ENCODE measurements at places on chromosomes 2 and 18.
A peak's percentile ranks its signal among the peaks of the same experiment; 100 is the strongest.

DNA sequence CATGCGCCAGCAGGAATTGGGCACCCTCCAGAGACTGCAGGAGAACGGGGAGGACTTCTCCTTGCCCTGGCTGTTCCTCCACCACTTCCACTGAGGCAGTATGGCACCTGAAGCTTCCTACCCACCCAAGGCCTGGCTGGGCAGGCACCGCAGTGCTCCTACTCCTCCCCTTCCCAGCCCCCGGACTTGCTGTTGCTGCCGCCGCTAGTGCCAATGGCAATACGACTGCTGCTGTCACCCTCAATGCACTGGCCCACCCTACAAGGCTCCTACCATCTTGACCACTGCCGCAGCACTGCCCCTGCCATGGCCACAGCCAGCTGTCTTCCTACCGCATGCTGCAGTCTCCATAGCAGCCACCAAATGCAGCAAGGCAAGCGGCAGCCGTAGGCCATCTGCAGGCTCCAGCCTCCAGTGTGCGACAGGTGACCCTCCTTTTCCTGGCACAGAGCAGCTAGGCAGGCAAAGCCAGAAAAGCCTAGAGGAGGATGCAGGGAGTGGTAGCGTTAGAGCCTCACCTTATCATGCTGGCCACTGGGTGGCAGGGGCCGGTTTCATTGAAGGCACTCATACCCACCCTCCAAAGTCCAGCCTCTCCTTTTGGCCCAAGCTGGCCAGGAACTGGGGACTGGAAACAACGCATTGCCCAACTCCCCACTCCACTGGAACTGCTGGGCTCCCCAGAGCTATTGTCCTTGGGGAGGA lies 47.4 kb upstream of the ANKRD62 start:
- no peak for DNase-seq

DNA sequence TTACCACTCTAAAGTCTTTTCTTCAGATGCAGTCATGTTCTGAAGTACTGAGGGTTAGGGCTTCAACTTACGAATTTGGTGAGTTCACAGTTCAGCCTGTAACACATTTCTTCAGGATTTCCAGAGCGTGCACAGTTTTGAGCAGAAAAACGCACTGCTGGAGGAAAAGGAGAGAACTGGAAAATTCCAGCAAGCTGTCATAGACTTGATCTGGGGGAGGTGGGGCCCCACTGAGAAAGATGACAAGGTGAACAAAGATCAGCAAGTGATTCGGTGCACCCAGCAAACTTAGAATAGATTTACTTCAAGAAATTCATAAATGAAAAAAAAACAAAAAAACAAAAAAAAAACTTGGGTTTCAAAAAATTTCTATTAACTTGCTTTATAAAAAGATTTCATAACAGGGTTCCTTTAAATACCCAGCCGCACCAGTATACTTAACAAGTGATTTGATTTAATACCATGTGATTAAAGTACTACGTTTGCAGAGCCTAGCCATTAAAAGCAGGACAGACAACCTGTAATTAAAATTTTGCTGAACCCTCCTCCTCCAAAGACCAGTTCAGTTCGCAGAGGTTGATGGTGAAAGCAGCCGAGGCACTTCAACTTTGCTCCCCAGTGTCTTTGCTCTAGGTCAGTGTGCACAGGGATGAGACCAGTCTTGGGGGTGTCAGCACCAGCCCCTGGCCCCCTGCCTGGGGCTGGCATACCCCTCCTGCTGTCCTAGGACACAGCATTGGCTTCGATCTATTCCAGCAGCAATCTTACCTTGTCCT lies 30.5 kb downstream of the CTIF start:
- DNase-seq: no peak

DNA sequence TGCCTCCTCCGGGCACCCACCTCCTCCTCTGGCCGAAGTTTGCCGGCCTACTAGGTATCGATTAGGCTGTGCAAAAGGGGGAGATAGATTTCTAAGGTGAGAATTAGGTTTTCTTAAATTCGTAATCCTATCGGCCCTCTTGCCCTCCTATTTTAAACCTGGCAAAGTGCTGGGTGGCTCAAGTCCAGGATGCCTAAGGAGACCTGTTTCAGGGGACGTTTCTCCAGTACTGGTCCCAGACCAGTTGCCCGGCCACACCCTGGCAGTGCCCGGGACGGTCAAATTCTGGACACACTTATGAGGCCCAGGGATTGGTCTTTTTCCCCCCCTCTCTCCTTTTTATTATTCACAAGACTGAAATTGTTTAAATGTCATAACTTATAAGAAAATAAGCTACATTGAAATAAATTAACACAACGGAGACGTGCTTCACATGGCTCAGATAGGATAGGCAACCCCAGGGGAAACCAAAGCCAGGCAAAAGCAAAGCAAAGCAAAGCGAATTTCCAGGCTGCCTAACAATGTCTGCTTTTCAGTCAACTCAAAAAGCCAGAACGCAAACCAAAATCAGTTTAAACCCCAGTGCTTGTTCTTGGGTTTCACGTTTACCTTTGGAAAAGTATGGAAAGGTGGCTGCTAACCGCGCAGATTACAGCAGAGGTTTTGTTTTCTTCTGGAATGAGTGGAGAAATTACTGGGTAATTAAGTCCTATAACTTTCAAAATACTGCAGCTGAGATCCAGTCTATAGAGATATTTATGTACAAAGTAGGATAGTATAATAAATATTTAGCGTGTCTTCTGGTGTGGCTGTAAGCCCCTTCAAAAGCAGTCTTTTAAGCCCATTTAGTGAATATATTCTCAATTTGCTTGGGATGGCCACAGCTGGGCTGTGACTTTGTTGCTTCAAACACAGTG lies 3.0 kb downstream of the GBX2 start:
- no peak for DNase-seq

GRCh38 chr2:101368376-101368775 lies 18.9 kb downstream of the CREG2 start:
- no peak for DNase-seq

- no peak for DNase-seq
Observed at GRCh38 chr2:166332106-166332505, 43.6 kb downstream of the SCN9A start.

GRCh38 chr2:21270708-21271122 lies 146.9 kb downstream of the TDRD15 start:
- no peak for DNase-seq

- no peak for DNase-seq
Observed at GRCh38 chr2:29295845-29296244, 180.6 kb downstream of the CLIP4 start.

- DNase-seq: no peak
Observed at GRCh38 chr2:74500578-74500946, 1.2 kb upstream of the LBX2 start.

- DNase-seq: no peak
Observed at GRCh38 chr2:160901613-160902012, 258.6 kb upstream of the TANK start.

DNA sequence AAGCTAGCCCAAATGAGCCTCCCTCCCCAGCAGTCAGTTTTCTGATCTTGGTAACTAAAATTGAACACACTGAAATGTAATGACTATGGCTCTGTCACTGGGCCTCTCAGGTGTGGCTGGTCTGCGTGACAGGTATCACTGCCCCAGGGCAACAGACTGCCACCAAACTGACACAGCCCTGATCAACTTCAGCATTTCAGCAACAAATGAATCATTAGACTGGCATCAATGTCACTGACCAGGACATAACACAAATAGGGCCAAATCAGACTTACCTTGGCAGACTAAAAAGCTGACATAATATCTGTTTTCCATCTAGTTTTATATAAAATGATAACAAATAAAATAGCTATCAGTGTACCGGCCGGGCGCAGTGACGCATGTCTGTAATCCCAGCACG lies 290.8 kb upstream of the CHAC2 start:
- no peak for DNase-seq

- no peak for DNase-seq
Observed at GRCh38 chr2:161422816-161423403, 6.8 kb downstream of the TBR1 start.

DNA sequence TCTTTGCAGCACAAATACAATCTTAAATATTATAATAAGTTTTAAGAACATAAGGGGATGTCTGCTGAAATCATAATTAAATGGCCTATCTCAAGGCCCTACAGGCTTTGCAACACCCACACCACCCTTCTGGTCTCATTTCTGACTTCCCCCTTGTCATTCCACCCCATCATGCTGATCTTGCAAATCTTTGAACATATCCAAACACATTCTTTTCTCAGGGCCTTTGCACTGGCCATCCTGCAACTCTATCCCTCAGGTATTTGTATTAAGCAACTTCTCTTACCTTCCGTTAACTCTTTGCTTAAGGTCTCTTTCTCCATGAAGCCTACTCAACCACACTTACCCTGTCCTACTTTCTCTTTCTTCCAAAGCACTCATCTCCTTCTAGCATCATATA lies 51.8 kb upstream of the CCDC150 start:
- no peak for DNase-seq

- DNase-seq: no peak
Observed at GRCh38 chr2:135585586-135585985, 54.3 kb downstream of the R3HDM1 start.

- no peak for DNase-seq
Observed at GRCh38 chr2:148582679-148583511, 61.7 kb upstream of the EPC2 start.

DNA sequence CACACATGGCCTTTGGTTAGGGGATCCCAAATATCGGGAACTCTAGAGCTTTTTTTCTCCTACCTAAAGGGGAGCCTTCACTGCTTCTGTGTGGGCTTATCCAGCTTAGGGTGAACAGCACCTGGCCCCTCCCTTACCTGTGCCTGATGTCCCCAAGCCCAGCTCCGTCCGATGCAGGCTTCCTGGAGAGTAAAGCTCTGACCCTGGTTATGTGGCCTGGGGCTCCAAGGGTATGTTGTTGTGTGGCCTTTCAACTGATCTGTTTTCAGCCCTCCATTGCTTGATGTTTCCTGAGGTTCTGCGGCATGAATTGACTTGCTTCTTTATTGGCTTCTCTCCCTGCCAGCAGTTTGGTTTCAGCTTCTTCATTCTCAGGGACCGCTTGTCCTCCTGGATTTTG lies 66.0 kb downstream of the RAB31 start:
- DNase-seq: no peak

GRCh38 chr18:77223653-77224052 lies 26.0 kb upstream of the GALR1 start:
- no peak for DNase-seq

DNA sequence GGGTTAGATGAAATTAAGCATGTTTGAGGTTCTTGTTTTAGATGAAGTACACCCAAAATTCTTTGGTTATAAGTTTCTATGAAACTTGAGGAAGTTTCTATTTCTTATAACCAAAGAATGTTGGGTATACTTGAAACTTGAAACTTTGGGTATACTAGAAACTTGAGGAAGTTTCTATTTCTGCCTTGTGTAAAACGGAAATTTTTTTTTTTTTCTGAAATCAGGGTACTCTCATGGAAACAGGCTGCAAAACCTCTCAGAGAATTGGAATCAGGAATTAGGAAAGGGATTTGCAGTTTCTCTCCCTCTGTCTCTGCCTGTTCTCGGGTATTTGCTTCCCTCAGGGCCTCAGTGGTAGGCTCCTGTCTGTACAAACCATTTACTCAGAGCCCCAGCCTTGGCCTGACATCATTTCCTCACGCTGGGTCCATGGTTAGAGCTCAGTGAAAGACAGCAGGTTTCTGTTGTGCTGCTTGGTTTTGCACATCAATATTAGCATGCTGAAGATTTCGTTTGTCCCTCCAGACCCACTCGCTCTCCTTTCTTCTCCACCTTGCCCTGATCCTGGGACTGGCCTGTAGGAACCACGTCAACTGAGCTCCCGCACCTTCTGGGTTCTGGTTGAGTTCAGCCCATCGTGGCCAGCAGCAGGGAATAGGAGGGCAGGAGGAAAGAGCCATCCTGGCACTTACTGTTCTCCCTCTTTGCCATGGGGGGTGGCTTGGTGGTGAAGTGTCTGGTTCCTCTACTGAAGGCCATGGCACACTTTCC lies 106.4 kb downstream of the POLR1A start:
- no peak for DNase-seq

GRCh38 chr18:11336241-11336640 lies 186.9 kb upstream of the PIEZO2 start:
- DNase-seq: no peak

DNA sequence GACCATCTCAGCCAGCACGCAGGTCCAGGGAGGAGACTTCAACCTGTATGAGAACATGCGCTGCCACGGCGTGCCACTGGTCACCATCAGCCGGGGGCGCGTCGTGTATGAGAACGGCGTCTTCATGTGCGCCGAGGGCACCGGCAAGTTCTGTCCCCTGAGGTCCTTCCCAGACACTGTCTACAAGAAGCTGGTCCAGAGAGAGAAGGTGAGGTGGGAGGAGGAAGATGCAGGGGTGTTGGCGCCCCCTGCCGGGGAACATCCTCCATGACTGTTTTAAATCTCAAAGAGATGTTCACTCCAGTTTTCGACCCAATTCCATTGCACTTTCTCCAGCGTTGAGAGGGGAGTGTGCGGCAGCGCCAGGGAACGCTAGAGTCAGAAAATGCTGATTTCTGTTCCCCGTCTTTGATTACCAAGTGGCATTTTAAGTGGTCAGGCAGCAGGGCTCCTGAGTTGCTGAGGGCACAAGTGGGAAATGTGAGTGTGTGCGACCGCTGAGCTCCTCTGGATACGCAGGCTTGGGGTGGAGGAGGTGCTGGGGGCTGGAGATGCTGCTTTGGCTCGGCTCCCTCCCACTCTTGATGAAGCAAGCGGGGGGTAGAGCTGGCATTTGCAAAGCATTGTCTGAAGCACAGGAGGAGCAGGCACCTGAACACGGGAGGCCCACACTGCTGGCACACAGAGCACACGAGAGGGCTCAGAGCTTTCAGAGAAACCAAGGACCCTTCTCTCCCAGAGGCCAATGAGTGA lies 27.7 kb upstream of the MAPRE3 start:
- DNase-seq: peak; percentile 32

- DNase-seq: peak; percentile 6
Observed at GRCh38 chr2:203484266-203485112, 50.6 kb downstream of the RAPH1 start.

DNA sequence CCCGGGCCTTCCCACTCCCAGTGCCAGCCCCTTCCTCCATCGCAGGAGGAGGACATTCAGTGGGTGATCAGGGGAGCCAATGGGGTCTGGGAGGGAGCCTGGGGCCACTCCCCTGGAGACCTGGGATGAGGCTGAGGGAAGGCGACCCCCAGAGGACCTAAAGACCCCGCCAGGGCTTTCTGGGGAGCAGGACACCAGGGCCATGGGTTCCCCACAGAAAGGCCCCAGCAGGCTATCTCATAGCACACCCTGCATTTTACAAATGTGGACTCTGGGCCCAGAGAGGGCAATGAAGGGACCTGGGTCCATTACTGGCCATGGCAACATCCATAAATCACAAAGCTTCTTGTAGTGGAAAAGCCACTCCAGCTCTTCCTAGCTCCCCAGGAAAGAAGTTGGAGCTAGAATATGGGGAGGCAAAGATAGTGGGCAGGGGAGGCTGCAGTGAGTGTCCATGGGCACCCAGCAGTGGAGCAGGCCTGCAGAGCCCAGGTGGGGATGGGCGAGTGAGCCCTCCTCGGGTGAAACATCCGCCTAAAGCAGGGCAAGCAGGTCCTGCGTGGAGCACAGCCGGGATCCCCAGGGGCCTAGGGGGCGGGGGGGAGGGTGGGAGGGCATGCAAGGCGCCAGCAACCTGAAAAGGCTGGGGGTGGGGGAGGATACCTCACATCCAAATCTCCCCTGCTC lies 13.8 kb downstream of the CYP26B1 start:
- no peak for DNase-seq
